ENCODE measurements at places on chromosomes 5 and 9.

- peak; percentile 2 for DNase-seq
Observed at GRCh38 chr9:110427497-110428104, 89.9 kb upstream of the TXNDC8 start.

- no peak for DNase-seq
Observed at GRCh38 chr5:43063721-43064171, 23.6 kb upstream of the ANXA2R start.

DNA sequence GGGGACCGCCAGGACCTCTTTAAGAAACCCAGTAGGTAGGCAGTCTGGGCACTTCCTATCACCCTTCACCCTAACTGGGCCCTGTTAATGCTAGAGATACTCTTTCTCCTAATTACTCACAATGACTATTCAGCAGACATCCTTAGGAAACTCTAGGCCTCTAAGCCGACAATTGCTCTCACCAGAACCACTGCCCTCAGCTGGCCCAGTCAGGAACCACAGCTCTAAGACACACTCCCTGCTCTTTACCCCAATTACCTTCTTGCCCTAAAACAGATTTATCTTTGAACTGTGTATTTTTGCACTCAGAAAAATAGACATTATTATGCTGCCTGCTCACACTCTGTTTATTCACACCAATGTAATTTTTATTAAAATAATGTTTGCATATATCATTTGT lies 432.6 kb upstream of the SLC30A5 start:
- peak; percentile 5 for DNase-seq

DNA sequence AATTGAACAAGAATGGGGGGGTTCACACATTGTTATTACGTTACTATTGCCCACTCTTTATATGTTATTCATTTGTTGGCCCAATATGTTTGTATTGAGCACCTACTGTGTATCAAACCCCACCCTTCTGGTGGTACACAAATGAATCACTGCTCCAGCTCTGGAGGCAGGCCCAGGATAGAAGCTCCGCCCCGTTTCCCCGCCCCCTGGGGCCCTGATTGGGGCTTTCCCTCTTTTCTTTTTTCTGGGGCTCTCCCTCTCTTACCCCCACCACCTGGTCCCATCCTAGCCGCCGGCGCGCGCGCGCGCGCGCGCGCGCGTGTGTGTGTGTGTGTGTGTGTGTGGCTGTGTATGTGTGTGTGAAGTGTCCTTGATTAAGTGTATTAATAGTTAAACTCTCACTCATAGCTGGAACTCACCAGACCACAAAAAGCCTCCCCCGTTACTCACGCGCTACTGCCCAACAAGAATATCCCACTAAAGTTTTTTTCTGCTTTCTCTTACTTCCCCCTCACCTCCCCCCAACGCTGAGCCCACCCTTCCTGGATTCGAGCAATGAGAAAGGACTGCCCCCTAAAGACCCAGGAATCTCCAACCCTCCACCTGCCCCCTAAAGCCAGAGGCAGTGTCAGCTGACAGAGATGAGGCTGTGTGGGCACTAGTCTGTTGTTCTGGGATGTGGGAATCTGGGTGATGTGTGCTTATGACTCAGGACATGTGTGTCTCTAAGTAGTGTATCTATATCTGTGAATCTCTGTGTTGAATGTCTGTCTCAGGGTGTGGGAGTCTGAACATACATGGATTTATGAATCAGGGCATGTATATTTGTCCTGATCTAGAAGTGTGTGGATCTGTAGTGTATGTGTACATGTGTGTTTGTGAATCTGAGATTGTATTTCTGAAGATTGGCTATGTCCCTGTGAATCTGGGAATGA lies 4.0 kb downstream of the CXXC5 start:
- peak; percentile 77 for DNase-seq

GRCh38 chr9:113484258-113484730 lies 20.8 kb downstream of the RGS3 start:
- DNase-seq: no peak

DNA sequence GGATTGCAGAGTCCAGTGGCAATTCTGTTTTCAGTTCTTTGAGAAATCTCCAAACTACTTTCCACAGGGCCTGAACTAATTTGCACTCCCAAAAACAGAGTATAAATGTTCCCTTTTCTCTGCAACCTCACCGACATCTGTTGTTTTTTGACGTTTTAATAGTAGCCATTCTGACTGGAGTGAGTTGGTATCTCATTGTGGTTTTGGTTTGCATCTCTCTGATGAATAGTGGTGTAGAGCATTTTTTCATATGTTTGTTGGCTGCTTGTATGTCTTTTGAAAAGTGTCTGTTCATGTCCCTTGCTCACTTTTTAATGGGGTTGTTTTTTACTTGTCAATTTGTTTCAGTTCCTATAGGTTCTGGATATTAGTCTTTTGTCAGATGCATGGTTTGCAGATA lies 72.6 kb downstream of the PALM2AKAP2 start:
- no peak for DNase-seq

DNA sequence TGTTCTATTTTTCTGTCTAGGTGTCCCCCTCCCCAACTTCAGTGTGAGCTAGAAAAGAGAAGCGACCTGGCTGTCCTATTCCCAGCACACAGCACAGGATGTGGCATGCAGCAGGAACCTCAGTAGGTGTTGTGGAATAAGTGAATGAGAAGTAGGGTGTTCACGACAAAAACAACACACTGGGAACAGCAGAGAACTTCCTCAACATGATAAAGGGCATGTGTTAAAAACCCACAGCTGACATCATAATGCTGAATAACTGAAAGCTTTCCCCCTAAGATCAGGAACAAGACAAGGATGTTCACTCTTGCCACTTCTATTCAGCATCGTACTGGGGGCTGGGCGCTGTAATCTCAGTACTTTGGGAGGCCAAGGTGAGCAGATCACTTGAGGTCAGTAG lies 155.6 kb upstream of the ZNF618 start:
- DNase-seq: no peak

- no peak for DNase-seq
Observed at GRCh38 chr5:6085341-6085860, 292.9 kb downstream of the MED10 start.

DNA sequence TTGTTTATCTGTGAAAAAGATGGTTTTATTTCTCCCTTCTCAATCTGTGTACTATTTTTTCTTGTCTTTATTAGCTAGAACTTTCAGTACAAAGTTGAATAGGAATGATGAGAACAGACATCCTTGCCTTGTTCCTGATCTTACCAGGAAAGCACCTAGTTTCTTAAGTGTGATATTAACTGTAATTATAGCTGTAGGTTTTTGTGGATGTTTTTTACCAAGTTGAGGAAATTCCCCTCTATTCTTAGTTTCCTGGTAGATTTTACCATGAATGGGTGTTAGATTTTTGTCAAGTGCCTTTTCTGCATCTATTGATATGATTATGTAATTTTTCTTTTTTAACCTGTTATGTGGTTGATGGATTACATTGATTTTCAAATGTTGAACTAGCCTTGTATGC lies 68.7 kb downstream of the KCNN2 start:
- no peak for DNase-seq

DNA sequence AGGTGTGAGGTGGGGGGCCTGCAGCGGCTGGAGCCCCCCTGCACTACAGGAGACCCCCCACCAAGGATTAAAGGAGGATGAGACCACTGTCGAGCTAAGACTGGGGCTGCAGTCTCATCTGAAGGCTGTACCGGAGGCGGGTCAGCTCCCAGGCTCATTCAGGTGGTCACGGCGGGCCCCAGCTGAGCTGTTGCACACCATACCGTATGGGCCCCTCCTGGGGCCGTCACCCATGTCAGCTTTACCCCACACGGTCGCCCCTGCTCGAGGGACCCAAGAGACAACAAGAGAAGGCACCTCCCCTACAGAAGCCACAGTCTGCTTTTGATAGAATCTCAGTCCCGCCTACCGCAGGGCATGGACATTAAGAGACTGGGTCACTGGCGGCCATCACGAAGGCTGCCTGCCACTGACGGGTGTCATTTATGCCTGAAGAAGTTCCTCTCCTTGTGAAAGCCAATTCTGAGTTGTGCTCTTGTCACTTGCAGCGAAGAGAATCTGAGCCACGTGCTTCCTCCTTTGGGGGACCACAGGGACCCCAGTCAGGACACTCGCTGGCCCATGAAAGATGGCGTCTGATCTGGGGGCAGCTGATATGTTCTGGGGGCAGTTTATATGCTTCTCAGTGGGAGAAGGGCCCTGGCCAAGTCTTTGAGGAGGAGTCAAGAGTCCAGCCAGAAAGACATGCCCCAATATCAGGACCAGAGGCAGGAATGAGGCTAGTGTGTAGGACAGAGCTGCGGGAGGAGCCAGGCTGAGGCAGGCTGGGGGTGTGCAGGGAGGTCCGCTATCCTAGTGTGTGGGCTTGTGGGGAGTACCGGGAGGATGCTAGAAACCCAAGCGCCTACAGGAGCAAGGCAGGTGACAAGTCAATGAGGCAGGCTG lies 102.4 kb downstream of the ZNF354C start:
- DNase-seq: no peak

DNA sequence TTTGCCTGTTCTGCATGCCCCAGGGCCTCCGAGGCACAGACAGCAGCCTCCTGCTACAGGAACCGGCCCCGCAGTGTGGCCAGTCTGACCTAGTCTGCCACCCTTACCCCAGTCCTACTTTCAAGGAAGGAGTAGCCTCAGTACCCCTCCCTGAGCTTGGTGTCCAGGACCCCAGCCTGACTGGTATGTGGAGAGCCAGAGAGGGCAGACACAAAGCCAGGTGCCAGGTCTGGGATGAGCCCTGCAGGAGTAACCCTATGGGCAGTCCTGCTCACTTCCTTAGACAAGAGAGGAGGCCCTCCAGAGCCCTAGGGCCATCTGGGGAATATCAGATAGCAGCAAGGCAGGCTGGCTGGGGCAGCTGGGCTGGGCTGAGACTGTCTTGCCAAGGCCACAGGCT lies 67.8 kb downstream of the NRG2 start:
- DNase-seq: no peak
